Activated B cell treated with CpG ODN at 0.5 μM for 24 hours (primary cell): ENCODE measurements at places on chromosomes 2 and 18. TPM values are rescaled to one million over a fixed set of nuclear protein-coding genes. Genes with fewer than 3 reads are reported as not detected.

DNA sequence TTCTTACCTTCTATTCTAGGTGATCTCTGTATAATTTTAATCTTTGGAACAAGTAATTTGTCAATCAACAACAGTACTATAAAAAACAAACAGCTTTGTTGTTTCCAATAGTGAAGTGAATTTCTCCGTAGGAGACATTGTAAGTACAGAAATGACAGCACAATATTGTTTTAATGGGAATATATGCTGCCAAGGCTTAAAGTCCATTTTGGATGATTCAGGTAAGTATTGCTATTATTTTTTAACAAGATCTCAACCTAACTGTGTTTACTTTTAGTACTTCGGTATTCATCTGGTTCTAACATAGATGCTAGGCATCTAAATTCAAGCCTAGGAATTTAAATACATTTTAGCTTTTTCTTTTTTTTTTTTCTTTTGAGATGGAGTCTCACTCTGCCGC, 105.8 kb downstream of the MEP1B start:
- no peak for DNase-seq

Gene PDCD1
- total RNA-seq: 2.6 and 3.5 TPM in 2 replicates

GRCh38 chr2:237057893-237058300, 27.8 kb upstream of the COPS8 start:
- DNase-seq: no peak

- no peak for DNase-seq
Measured at GRCh38 chr2:127405255-127405610, 13.0 kb upstream of the PROC start.

Gene IL1RN
- 0.32 TPM in 1 of 2 replicates, not detected in the other for total RNA-seq

Gene CDC42EP3
- 33.2 and 33.3 TPM in 2 replicates for total RNA-seq

Gene ITGA6
- total RNA-seq: 0.31 and 0.42 TPM in 2 replicates

Gene SLC9A4
- total RNA-seq: 0.05 and 0.11 TPM in 2 replicates

- DNase-seq: no peak
Measured at GRCh38 chr2:229733611-229734245, 19.4 kb upstream of the DNER start.

GRCh38 chr2:216015722-216016464, 2.5 kb upstream of the MREG start:
- no peak for DNase-seq

GRCh38 chr18:70754486-70754885, 465.6 kb downstream of the SOCS6 start:
- no peak for DNase-seq

Gene CDCA7
- 4.9 and 6.3 TPM in 2 replicates for total RNA-seq

DNA sequence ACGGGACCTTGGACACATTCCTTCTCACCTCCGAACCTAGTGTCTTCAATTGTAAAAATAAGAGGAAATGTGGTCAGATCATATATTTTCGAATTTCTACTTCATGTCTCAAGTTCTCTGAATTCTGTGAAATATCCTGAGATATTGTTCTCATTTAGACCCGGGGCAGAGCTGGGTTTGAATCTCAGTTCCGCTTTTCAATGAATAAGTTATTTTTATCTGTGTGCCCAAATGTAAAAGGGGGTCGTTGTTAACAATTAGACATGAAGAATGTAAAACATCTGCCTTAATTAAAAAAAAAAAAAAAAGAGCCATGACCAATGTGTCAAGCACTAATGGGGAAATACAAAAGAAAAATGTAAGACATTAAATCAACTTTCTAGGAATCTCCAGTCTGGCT, 48.9 kb upstream of the BCL11A start:
- DNase-seq: no peak

- DNase-seq: no peak
Measured at GRCh38 chr2:57291209-57291608, 755.4 kb upstream of the VRK2 start.

DNA sequence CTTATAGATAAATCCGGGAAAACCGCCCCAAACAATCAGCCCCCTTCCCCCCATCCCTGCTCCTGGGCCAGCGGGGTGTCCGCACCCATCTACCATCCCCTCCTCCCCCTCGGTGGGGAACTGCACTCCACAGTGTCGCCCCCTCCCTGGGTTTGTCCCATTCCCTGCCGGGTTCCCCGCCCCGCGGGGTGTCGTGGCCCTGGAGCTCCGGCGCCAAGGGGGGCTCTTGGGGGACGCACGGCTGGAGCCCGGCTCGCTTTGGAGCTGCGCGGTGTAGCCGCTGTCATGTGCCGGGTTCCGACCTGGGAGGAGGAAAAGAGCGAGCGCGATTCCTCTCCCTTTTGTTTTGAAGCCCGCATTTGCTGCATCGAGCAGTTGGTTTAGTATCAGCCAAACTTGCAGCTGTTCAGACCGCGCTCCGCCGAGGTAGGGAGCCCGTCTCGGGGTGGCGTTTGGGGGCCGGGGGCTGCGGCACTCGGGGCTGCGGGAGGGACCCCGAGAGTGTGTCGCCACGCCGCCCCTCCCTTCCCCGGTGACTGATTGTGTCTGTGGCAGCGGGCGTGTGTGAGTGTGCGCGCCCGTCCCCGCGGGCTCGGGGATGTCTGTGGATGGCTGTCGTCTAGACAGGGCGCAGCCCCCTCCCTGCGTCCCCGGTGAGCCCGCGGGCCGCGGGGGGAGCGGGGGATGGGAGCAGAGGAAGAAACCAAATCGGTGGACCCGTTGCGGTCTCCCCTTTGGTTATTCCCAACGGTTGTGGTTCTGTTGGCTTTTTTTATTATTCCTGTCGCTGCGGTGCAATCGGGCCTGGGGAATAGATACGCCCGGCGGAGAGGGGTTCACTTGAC, 797 bp downstream of the CTIF start:
- peak; percentile 26 for DNase-seq

Gene SGO2
- total RNA-seq: 3.3 and 3.8 TPM in 2 replicates

Gene ZNF385B
- not detected in 2 replicates for total RNA-seq

Gene IL36G
- not detected in 2 replicates for total RNA-seq

DNA sequence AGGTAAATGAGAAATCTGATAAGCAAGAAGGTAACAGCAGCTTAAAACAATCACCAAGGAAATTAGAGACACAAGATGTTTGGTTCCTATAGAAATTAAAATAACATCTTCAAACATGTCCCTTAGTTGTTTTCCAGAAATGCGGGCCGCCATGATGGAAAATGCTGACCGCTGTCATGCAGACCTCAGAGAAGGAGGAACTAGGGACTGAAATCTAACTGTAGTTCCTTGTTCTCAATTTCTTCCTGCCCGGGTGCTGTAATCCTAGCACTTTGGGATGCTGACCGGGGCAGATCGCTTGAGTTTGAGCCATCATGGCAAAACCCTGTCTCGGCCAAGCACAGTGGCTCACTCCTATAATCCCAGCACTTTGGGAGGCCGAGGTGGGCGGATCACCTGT, 51.1 kb downstream of the TEX51 start:
- DNase-seq: no peak

GRCh38 chr2:100344433-100344832, 22.1 kb upstream of the LONRF2 start:
- no peak for DNase-seq

Gene NEB
- total RNA-seq: 1.2 and 2.0 TPM in 2 replicates

DNA sequence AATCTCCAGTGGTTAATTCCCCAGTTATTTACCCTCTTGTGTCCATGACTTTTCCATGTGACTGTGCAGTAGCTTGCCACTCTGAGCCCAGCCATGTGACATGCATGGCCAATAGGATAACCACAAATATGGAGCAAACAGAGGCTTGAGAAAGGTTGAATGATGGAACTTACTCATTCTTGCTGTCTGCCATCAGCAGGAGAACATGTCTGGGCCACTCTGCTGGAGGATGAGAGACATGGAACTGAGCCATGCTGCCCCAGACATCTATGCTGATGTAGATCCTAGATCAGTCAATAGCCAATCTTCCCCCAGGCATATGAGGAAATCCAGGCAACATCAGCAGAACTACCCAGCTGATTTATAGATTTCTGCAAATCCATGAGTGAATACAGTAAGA, 992.3 kb upstream of the FANCL start:
- no peak for DNase-seq

DNA sequence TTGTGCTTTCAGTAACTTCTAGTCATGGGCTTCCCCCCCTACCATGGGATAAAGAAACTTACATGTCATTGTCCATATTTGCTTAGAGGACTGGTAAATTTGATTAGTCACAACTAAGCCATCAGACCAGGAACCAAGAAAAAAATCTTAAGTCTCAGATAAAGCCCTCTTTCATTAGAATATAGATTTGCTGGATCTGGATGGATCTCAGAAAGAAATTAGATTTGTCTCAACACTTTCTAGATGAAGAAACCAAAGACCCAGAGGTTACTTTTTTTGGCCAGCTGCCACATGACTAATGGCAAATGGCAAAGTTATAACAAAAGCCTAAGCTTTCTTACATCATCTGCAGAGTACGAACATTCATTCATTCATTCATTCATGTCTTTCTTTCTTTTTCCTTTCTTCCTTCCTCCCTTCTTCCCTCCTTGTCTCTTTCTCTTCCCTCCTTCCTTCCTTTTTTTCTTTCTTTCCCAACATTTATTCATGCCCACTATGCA, 60.2 kb downstream of the CDCA7 start:
- no peak for DNase-seq

- DNase-seq: no peak
Measured at GRCh38 chr2:181128199-181128598, 147.8 kb downstream of the UBE2E3 start.

Gene ZSWIM2
- not detected in 2 replicates for total RNA-seq

Gene CAPN14
- 2.4 and 3.3 TPM in 2 replicates for total RNA-seq

DNA sequence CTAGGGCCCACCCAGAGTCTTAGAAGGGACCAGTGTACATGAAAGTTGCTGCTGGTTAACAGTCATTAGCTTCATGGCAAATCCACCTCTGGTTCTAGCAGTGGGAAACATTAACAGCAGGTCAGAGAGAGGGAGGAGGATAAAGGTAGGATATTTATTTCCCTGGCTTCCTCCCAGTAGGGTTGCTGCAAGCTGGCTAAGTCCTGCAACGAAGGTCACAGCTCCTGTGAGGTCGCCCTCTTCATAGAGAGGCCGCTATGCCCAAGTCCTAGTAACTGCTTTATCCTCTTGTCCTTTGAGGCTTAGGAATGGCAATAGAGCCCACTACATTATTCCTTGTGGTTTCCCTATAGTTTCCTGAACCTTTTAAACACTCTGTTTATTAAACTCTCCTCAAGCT, 84.0 kb upstream of the ACSL3 start:
- DNase-seq: no peak

DNA sequence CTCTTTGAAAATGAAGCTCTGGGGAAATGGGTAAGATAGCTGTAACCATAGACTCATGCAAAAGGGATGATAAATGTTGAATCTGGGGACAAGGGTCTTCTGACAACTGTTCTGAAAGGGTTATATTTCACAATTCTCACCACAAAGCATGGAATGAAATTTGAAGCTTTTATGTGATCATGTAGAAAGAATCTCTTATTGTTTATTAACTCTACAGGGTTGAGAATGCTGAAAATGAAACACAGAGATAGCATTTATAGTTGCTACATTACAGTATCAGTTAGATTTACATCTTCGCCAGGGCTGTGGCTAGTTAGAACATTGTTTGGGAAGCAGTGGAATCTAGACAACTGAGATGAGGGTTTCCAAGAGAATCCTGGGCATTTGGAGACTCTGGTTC, 97.4 kb upstream of the LHCGR start:
- no peak for DNase-seq

DNA sequence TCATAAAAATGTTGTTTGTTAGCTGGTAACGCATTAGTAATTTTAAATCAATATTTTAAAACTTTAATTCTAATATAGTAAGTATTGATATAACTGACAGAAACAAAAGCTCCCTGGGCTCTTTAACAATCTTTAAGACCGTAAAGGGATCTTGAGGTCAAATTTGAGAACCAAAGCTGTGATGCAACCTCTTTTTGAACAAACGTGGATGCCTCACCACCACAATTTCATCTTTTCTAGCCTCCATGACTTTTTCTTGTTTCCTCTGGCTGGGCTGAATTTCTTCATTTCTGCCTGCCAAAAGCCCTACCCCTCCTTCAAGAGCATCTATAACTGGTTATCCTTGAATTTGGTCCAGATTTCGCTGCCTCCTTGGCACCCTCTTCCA, 563 bp upstream of the POLE4 start:
- no peak for DNase-seq
